ENCODE measurements at places on chromosomes 2 and 18.
A peak's percentile ranks its signal among the peaks of the same experiment; 100 is the strongest.

- DNase-seq, result no peak
Observed at GRCh38 chr2:44778221-44778654, 163.3 kb upstream of the SIX3 start.

DNA sequence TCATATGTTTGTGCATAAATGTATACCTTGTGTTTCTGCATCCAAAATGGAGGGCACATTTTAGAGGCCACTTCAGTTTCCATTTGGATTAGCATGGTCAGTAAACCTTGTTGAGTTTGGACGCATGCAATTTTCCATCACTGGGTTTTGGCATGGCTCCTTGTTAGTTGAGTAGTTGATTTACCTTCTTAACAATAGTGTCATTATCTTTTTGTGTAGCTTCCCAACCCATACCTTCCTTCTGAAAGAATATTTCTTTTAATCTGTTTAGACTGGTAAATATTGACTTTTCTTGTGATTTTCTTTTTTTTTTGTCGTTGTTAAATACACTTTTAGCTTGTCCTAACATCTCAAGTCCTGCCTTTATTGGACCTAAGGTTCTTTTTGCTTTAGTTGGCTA is 15.5 kb downstream of the RPIA start:
- no peak for DNase-seq

DNA sequence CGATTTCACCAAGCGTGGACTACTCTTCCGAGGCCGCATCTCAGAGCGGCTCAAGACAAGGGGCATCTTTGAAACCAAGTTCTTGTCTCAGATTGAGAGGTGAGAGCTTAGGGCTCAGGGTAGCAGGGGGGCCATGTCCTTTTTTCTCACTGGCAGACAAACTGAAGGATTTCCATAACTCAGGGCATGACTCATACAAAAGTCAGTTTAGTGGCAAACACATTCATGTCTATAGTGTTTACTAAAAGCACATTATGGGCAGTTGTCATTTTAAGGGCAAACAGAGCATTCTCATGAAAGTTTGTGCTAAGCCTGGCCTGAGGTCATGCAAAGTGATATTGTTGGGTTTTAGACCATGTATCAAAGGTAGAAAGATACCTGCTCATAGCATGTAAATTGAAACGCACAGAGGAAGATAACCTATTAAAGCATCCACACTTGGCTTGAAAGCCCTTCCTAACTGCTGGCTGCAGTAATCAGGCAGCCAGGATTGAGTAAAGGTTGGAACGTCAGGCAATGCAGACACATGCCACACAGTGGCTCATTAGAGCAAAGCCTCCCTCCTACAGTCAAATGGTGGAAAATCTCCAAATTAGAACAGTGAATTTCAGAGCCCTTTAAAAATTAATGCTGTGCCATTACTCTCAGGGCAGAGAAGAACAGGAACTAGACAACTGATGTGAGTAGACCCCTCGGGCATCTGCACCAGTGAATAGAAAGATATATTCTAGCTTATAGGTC is 54.2 kb downstream of the HK2 start:
- no peak for DNase-seq

GRCh38 chr2:173955004-173955403 is 10.2 kb downstream of the SP3 start:
- DNase-seq, result no peak

DNA sequence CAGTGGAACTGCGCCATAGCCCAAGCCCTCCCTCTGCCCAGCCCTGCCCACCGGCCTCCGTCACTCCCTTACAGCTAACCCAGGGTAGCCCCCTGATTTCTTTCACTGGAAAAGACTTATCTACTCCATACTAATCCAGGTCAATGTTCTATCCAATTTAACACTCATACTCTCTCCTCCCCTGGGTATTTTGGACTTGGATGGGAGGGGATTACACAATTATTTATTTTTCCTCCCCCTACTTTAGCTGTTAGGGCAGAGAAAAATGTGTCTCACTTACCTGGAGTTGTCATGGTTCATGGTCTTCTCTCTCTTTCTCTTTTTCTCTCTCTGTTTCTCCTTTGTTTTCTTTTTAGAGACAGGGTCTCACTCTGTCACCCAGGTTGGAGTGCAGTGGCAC is 100.6 kb upstream of the ST8SIA3 start:
- DNase-seq, result no peak

- no peak for DNase-seq
Observed at GRCh38 chr2:107303964-107304363, 418.0 kb upstream of the ST6GAL2 start.

DNA sequence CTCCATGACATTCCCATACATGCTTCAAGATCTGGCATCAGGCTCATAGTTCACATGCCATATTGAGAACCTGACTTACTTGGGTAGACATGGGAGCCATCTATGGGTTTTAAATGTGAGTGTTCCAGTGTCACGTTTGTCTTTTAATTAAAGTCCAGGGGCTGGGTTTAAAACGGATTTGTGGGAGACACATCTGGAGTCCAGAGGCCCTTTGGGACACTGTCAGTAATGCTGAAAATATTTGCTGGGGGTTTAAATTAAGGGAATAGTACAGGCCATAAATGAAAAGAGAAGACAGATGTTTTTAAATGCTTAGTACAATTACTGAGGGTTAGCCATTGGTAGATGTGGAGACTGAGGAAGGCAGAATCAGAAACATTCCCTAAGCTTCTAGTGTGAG is 478.0 kb downstream of the PID1 start:
- no peak for DNase-seq

DNA sequence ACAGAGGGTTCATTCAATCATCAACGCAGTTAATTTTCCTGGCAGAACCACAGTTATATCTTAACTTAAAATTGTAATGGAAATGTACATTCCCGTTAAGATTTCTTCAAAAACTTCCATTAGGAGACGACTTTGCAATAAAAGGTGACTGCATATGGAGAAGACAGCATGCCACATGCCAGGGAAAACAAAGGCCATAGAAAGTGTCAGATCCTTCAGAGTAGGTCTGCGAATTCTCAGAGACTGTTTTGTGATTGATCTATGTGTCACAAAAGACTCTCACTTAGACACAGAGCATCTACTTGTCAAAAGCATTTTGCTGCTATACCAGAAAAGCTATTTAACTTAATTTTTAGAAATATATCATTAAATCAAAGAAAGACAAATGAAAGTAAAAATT is 274.6 kb downstream of the DPP10 start:
- no peak for DNase-seq

- no peak for DNase-seq
Observed at GRCh38 chr2:241767464-241768250, 9.0 kb upstream of the GAL3ST2 start.

DNA sequence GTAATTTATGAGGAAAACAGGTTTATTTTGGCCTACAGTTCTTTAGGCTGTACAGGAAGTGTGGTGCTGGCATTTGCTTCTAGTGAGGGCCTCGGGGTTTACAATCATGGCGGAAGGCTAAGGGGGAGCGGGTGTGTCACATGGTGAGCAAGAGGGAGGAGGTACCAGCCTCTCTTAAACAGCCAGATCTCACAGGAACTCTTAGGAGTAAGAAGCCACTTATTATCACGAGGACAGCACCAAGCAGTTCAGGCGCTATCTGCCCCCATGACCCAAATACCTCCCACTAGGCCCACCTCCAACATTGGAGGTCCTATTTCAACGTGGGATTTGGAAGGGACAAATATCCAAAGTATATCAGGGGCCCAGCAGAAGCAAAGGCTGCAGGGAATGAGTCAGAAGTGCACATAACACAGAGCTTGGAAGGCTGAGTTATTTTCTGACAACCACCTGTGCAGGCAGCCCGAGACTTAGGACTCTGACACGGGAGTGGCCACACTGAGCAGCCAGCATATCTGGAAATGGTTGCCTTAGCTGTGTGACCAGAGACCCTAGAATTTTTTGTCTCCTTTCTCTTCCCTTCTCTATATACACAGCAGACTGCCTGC is 170.9 kb downstream of the PRPF40A start:
- no peak for DNase-seq

- DNase-seq, result no peak
Observed at GRCh38 chr18:11885278-11885947, 22.7 kb downstream of the MPPE1 start.

- DNase-seq, result peak; percentile 55
Observed at GRCh38 chr2:113890253-113891235, 655 bp downstream of the ACTR3 start.

DNA sequence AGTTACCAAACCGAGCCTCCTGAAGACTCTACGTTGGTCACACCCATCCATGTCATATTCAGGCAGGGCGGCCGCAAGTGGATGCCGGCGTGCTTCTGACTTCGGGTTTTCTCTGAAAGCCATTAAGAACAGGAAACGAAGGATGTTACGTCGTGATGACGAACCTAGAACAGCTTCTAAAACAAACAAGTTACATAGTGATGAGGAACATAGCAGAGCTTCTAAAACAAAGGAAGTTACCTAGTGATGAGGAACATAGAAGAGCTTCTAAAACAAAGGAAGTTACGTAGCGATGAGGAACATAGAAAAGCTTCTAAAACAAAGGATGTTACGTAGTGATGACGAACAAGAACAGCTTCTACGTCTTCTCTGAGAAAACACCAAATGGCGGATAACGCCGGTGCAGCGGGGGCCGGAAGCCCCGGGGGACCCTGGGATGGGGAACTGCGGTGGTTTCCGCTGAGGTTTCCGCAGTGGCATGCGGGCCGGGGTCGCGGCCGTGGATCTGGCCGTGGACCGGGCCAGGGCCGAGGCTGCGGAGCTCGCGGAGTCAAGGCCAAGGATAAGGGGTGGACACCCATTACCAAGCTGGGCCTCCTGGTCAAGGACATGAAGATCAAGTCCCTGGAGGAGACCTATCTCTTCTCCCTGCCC is 141.1 kb downstream of the SOCS6 start:
- DNase-seq, result no peak

GRCh38 chr2:62738981-62739936 is 33.7 kb downstream of the EHBP1 start:
- no peak for DNase-seq

- DNase-seq, result no peak
Observed at GRCh38 chr2:183123959-183124221, 353 bp upstream of the NUP35 start.

DNA sequence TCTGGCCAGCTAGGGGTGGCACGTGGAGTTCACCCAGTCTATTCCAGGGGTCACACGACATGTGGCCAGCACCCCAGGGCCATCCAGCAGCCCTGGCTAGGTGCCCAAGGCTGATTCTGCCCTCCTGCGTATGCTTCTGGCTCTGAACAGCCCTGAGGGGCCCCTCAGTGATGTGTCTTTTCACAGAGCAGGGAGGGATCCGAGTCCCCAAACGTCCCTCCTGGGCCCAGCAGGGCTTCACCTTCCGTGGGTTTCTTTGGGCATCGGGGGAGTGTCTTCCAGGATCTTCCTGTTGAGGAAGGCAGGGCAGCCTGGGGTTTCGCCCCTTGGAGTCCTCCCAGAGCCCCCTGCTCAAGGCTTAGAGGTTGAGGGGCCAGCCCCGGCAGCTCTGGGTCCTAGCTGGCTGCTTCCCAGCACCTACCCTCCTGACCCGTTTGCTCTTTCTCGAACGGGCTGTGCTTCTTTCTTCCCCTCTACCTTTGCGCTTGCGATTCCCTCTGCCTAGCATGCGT is 165.9 kb downstream of the DYSF start:
- no peak for DNase-seq

DNA sequence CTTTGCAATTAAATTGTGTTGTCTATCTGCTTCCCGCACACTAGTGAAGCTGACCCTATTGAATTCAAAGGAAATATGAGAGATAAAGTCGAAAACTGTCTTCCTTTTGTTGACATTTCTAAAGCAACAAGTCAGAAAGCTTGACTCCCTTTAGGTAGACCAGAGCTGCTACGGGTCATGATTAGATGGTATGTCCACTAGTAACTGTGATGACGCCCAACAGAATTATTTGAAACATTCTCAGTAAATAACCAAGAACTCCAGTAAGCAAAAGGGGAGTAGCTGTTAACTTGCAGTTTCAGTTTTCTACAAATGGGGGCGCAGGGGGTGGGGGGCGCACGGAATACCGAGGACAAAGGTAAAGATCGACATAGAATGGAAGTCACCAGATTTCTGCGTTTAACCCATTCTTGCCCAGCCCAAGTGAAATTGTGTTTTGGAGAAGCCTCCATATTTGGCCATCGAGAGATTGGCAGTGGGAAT is 56.4 kb downstream of the CRIM1 start:
- no peak for DNase-seq

- DNase-seq, result no peak
Observed at GRCh38 chr2:108423502-108424251, 25.3 kb upstream of the GCC2 start.

DNA sequence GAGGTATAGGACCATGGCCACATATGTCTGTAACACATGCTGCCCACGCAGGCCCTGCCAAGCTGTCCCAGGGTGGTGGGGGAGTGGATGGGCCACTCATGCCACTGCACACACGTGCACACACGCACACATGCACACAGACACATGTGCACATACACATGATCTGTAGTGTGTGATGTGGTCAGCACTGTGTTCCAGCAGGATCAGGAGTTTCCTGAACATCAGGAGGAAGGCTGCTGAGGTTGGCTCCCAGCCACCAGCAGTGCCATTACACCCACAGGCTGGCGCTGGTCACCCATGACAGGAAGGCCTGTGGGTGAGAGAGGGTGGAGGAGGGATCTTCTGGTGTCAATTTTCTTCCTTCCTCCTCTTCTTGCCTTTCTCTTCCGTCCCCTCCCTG is 44.7 kb downstream of the POMC start:
- no peak for DNase-seq

- no peak for DNase-seq
Observed at GRCh38 chr2:209771474-209772289, at the start of gene UNC80. Gene UNC80 (plus strand): TSS chr2:209771832. CDS start chr2:209772073, 241 bp downstream.

GRCh38 chr2:176813621-176814049 is 399.0 kb upstream of the HNRNPA3 start:
- no peak for DNase-seq

- DNase-seq, result no peak
Observed at GRCh38 chr2:65129286-65129825, 550 bp downstream of the RAB1A start.

- DNase-seq, result no peak
Observed at GRCh38 chr2:197993830-197994229, 189.4 kb downstream of the PLCL1 start.

DNA sequence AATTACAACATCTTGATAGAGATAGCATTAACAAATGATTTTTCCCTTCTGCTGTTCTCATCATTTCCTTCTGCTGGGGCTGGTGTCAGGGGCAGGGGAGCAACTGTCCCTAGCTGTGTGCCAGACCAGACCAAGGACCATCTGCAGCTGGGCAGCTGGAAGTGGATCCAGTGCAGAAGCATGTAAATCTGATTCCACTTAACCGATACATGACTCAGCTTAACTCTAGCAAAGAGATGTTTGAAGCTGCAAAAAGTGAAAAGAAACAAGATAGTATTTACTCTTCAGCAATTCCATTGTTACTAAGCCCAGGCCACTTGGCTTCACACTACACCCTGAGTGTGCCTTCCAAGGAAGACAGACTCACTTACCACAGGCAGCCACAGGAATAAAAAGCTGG is 151.1 kb downstream of the GALNT1 start:
- no peak for DNase-seq
